Activated gamma-delta T cell treated with anti-CD3 and anti-CD28 coated beads, Interleukin-2, amount 50 U/mL, for 16 hours (primary cell): ENCODE measurements at places on chromosomes 7 and 10.

DNA sequence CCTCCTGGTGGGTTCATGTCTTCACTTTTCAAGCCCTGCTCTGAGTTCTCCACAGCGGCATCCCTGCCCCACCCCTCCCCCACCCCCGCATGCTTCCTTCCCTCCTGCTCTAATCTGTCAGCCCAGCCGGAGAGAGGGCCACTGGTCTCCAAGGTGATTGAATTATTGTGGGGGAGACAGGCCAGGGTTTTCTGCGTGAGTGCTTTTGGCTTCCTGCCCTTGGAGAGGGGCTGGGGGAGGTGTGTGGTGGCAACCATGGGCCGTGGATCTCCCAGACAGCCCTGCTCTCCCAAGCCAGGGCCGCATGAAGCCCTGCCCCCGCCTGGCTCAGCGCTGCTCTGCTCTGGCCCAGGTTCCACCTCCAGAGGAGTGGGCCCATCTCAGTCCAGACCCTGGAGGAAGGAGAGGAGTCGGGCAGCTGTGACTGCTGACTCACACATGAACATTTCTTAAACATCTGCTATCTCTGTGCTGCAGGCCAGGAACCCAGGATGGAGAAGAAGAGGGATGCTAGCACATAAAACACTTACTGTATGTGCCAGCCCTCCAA lies 109.9 kb downstream of the ZMIZ1 start:
- DNase-seq, result no peak

DNA sequence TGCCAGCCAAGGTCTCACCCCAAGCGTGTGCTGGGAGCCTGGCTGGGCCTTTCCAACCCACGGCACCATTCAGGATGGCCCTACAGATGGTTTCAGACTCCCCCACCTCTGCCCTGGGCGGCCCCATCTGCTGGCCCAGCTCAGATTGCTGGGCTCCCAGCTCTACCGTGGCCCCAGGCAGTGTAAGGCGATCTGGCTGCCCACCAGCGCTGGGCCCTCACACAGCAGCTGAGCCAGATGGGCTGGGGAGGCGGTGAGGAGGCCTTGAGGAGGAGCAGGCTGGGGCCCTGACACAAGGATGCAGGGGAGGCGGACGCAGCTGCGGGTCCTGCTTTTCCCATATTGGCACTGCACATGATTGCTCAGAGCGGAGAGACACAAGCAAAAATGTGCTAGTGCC lies 162.8 kb downstream of the NRF1 start:
- no peak for DNase-seq

DNA sequence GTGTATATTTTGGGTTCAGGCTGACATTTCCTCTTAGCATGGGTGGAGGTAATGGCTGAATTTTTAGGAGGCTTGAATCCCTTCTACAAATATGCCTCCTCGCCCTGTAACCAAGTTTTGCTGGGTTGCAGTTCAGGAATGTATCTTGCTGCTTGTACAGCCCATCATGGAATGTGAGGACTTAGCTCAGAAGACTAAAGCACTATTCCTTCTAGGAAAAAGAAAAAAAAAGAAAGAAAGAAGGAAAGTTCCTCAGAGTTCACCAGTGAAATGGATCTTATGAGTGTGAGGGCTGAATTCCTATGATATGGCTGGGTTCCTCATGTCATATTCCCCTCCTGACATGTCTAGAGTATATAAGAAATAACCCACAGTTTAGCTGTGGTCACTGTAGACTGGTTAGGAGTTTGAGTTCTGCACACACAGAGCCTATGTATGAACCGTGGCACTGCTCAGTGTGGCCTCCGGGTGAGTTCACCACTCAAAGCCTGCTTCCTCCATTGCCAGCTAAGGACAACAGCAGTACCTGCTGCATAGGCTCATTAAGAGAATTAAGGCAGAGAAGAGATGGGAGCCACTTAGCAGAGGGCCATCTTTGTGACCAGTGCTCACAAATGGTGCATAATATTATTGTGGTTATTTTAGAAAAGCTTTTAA lies 114.0 kb downstream of the TACC2 start:
- DNase-seq, result no peak

DNA sequence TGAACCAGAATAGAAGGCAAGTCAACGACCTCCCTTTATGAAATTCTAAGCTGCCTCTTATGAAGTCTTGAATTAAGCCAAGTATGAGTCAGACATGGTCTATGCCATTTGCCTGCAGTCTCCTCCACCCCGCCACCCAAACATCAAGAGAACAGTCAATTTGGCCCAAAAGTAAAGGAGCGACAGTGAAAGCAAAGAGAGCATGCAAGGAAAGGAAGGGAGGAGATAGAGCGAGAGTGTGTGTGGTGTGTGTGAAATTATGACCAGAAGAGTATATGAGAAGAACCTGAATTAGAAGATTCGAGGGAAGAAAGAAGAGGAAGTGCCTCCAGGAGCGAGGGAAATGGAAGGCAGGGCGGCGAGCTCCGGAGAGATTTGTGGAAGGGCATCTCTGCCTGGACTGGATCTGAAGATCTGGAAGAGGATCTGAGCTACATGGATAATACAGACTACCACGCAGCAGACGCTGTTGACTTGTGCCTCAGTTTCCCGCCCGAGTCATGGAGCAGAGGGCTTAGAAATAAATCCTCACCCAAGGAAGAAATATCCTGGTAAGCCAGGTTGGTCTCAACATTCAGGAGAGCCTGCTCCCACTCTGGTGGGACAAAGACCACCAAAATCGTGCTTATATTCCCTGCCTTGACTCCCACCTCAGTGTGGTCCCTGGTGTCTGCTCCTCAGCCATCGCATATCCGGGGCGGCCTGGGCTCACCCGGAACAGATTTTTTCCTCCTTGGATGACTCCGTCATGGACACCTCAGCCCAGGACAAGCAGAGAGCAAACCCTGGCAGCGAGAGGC lies 459 bp downstream of the ZDHHC6 start:
- no peak for DNase-seq

GRCh38 chr10:124624466-124624865 lies 119.7 kb downstream of the FAM53B start:
- DNase-seq, result no peak

DNA sequence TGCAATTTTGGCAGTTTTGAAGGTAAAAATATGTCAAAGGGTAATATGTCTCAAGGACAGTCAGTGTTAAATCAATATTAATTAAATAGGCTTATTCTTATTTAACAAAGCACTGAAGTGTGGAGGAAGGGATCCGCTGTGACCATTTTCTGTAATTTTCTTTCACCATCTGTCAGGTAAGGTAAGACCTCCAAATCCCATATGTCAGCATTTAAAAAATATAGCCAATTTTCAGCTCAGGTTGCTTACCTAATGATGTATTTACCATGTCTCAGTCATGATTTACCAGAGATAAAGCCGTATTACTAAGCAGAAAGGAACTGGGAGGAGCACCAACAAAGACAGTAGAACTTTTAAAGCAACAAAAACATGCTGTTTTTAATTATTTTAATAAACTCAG lies 683.9 kb downstream of the CCSER2 start:
- DNase-seq, result no peak

GRCh38 chr10:117699436-117700075 lies 157.0 kb downstream of the EMX2 start:
- DNase-seq, result no peak

DNA sequence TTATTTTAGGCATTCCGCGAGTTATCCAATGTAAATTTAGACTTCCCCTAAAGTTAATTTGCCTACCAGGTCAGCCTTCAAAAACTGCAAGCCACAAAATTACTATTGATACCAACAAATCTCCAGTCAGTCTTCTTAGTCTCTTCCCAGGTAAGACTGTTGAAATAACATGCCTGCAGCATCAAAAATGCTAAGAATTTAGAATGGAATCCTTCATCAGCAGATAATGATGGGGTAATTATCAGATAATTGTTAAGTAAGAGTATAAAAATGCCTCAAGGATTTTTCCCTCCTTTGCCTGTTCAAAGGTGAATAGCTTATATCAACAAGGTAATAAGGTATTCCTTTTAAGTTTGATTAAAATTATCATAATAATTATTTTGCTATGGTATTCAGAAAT lies 228.5 kb downstream of the BBS9 start:
- no peak for DNase-seq

DNA sequence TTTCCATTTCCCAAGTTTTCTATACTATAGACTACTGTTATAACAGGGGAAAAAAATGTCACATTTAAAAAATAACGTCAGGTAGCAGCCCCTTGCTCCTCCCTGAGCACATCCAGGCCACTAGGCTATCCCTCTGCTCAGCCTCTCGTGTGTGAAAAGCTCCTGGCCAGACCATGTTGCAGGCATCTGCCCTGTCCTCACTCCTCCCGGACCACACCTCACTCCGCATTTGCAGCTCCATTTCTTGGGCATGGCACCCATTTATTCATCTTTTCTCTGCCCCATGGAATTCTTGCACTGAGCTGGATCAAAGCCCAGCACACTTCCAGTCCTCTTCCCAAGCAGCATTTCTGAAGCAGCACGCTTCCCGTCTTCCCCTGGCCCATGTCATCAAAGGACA lies 1.4 kb upstream of the GDF2 start:
- DNase-seq, result no peak

DNA sequence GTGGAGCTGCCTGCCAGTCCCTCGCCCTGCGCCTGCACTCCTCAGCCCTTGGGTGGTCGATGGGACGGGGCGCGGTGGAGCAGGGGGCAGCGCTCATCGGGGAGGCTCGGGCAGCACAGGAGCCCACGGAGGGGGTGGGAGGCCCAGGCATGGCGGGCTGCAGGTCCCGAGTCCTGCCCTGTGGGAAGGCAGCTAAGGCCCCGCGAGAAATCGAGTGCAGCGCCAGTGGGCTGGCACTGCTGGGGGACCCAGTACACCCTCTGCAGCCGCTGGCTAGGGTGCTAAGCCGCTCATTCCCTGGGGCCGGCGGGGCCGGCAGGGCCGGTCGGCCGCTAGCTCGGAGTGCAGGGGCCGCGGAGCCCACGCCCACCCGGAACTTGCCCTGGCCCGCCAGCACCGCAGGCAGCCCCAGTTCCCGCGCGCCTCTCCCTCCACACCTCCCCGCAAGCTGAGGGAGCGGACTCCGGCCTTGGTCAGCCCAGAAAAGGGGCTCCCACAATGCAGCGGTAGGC lies 565.9 kb upstream of the NRG3 start:
- no peak for DNase-seq

DNA sequence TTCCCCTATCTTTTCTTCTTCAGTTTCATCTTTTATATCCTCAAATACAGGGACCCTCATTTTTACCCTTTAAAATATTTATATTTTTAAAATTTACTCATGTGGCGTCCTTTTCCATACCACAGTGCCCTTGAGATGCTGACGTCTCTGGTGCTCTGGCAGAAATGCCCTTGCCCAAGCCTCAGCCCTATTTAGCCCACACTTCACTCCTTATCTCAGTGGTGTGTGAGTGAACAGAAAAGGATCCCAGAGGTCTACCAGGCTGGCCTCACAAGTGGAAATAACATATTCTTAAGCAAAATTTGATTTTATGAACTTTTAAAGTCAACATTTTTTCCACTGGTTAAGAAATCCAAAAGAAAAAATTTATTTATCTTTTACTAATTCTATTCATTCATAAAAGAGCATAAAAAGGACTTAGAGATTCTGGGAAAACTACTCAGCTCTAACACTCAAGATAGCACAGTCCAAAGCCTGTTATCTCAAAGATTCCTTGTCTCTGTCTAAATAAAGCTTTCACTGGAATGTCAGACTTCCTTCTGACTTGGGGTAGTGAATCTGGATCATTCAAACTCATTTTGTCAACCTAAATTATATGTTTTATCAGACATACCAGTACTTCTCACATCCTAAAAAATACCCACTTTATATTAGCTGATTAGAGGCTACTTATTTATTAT lies at the start of gene NEBL:
NEBL (minus strand) TSS at position 166 of the 680 bp plus-strand sequence; CDS start at position 60, 106 bp downstream.
- no peak for DNase-seq

- DNase-seq, result no peak
These were observed 19.1 kb downstream of the ACADSB start for GRCh38 chr10:123027861-123028260.

GRCh38 chr10:6811153-6811552 lies 231.1 kb upstream of the PRKCQ start:
- DNase-seq, result no peak

- no peak for DNase-seq
These were observed 137.7 kb upstream of the PFKP start for GRCh38 chr10:2929480-2930258.

DNA sequence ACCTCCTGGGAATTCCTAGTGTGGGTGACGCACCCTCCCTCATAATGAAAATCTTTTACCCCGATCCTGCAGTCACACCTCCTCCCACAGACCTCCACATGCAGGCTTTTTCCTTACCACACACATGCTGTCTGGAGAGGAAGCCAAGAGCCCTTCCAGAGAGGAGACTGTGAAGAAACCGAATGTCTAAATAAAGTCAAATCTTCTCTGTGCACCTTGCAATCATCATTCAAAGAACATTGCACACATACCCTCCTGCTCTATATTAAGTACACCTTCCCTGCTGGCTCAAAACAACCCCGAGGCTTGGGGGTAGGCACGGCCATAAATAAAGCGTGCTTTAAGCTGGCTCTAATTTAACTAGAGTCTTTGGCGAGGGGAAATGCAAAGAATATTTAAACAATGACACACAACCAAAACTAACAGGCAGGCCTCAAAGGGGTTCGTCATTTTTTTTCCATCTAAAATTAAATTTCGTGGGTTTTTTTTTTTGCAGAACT lies 34.9 kb downstream of the CALML3 start:
- no peak for DNase-seq

- DNase-seq, result no peak
These were observed 53.2 kb downstream of the PANK1 start for GRCh38 chr10:89591796-89592271.

- DNase-seq, result no peak
These were observed 21.8 kb downstream of the MRPS24 start for GRCh38 chr7:43847496-43847895.

GRCh38 chr7:46448478-46448877 lies 527.4 kb upstream of the IGFBP3 start:
- DNase-seq, result no peak

GRCh38 chr10:86447432-86447831 lies 74.2 kb downstream of the WAPL start:
- no peak for DNase-seq

DNA sequence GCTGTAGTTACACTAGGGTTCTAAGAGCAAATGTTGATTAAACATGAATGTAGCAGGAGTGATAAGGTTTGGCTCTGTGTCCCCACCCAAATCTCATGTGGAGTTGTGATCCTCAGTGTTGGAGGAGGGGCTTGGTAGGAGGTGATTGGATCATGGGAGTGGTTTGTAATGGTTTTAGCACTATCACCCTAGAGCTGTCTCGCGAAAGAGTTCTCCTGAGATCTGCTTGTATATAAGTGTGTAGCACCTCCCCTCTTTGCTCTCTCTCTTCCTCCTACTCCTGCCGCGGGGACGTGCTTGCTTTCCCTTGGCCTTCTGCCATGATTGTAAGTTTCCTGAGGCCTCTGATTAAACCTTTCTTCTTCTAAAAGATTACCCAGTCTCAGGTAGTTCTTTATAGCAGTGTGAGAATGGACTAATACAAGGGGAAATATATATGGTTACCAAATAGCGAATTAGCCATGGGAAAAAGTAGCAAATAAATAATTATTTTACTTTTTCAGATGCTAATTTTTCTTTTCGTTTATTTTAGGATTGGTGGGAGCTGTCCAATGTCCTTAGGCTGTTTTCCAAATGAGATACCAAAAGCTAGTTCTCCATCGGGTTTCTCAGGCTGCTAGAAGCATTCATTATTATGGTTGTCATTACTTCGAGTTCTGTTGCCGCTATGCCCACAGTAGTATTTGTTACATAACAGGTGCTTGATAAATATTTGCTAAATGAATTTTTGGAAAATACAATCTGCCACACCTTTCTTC lies 58.7 kb downstream of the PTEN start:
- DNase-seq, result no peak

- no peak for DNase-seq
These were observed 141.2 kb downstream of the LHPP start for GRCh38 chr10:124602646-124603365.
